ENCODE measurements at places on chromosomes 5 and 9.

DNA sequence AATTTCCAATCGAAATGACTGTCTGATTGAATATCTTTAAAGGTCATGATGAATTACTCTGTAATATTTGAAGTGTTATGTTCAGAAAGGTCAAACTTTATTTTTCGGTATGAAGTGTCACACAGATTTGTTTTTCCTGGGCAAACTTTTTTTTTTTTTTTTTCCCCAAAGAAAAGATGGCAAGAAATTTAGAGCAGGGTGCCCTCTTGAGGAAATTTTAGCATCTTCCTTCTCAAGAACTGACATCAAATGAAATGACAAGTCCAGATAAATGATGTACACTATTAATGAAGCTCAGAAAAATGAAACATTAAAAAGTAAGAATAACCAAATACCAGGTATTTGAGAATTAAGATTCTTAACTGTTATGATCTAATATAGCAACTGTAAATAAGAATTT lies 123.6 kb downstream of the INVS start:
- DNase-seq = peak; percentile 47

DNA sequence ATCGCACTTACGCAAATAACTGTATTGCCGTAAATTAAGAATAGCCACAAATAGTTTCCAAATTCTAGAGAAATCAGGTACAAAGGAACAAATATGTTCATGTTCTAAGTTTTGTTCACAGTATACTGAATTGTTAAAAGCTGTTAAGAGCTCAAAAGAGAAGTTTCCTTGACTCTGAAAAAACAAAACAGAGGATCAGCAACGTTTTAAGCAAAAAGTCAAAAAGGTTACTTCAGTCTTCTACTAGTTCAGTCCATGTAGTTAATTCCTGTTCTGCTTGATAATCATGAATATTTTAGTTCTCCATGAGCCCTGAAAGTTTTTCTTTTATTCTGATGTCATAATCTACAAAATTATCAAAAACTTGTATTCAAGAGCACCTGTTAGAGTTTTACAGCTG lies 128.6 kb upstream of the MAST4 start:
- DNase-seq = no peak

DNA sequence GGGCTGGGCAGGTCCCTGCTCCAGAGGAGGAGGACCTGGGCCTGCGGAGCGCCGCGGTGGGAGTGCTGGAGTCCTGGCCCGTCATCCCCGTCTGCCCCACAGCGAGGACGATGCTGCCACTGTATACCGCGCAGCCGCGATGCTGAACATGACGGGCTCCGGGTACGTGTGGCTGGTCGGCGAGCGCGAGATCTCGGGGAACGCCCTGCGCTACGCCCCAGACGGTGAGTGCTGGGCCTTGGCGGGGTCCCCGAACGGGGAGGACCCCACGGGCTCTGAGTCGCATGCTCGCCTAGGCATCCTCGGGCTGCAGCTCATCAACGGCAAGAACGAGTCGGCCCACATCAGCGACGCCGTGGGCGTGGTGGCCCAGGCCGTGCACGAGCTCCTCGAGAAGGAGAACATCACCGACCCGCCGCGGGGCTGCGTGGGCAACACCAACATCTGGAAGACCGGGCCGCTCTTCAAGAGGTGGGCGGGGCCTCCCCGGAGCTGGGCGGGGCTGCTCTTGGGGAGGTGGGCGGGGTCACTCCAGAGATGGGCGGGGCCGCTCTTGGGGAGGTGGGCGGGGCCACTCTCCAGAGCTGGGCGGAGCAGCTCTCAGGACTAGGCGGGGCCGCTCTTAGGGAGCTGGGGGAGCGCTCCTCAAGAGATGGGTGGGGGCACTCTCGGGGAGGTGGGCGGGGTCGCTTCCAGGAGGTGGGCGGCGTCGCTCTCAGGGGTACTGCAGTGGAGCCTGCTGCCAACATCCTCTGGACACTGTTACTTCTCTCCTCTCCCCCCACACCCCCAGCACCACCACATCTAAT lies 13.1 kb downstream of the LRRC26 start:
- DNase-seq = no peak

DNA sequence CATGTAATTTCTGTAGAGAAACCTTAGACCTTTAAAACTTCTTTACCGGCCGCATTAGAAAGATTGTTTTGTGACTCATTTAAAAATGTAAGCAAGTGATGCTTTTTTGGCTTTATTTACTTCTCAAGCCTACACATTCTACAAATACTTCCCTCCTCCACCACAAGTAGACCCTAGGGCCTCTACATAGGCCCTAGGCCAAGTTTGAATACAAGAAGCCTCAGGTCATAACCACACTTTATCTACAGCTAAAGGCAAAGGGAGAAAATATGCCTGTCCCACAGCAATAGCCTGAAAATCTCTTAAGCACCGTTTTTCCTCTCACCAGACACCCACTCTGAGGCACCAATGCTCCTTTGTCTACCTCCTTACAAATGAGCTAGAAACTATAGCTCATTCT lies 53.9 kb downstream of the CSNK1A1 start:
- no peak for DNase-seq

DNA sequence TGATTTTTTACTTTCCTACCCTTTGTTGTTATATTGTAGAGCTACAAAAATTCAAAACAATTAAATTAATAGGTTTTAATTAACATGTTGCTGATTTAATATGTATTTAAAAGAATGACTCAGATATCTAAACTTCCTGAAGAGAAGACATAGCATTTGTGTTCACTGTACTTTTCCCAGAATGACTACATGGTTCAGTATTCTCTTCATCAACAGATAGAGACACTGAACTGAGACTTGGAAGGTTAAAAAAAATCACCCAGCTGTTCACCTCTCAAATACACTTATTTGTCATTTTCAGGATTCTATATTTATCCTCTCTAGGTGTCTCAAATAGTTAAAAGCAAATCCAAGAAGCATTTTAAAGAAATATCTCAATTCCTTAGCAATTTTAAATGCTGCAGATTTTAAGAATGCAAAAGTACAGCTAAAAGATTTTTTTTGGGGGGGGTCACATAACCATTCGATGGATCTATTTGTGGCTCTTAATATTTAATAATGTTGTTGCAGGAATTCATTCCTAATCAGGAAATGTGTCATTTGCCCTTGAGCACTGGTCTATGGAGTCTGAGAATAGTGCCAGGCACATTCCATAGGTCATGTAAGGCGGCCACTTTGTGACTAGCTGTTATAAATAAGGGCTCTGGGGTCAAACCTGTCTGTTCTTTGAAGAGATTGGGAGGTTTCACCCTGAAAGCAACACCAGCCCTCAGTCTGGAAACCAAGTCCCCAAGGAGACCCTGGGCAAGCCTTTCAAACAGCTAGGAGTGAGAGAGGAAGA lies 463.1 kb downstream of the NR2F1-AS1 start:
- no peak for DNase-seq

GRCh38 chr5:174315471-174315870 lies 270.0 kb downstream of the NSG2 start:
- DNase-seq = no peak

DNA sequence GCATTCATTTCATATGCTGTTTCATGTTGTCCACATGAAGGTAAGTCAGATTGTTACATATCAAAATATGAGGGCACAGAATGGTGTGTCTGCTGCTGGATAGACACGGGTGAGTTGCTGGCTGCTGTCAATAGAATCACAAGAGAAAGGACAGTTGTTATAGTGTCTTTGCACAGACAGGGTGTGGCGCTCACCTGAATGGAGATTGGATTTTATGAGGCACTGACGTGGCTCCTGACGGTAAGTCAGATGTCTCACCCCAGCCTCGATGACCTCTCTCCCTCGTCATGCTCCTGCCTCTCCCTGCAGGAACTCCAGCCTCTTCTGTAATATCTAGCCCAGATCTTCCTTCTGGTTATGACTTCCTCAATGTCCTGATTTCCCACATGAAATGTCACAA lies 75.4 kb upstream of the SELENOP start:
- DNase-seq = no peak

DNA sequence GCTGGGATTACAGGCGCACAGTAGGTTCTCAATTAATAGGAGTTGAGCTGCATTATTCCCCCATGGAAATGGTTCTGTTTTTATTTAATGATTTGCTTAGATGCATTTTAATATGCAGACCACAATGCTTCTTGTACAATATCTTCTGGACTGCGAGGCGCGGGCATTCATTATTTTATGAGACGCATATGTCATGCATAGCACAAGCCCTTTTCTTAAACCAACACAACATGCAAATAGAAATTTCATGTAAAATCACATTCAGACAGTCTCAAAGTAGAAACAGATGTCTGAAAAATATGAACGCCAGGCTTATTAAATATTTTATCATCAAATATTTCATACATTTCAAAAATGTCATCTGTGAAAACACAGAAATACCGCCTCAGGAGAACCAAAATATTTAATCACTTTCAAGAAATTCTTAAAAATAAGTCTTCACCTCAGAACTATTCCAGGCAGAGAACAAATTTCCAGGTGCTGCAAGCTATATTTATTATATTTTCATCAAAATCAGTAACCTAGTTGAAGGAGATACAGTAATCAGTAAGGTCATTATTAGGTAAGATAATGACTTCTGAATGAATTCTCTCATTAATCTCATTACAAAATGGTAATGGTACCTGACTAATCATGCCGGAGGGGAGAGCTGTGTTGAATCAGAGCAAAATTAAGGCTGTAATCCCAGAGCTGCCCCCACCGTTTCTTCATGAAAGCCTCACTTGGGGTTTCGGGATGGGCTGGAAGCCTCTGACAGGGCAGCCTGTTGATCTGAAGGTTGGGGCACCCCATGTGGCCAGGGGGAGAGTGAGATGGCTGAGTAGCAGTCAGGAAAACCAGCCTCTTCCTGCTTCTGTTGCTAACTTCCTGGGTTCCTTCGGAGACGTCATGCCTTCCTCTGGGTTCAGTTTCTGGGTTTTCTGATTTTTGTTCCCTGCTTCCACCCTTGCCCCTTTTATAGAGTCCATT lies 133.9 kb upstream of the ZNF618 start:
- DNase-seq = no peak

- DNase-seq = no peak
Measured at GRCh38 chr9:96674906-96675538, 19.9 kb upstream of the PRXL2C start.

- no peak for DNase-seq
Measured at GRCh38 chr9:134683714-134684374, 42.2 kb downstream of the COL5A1 start.

DNA sequence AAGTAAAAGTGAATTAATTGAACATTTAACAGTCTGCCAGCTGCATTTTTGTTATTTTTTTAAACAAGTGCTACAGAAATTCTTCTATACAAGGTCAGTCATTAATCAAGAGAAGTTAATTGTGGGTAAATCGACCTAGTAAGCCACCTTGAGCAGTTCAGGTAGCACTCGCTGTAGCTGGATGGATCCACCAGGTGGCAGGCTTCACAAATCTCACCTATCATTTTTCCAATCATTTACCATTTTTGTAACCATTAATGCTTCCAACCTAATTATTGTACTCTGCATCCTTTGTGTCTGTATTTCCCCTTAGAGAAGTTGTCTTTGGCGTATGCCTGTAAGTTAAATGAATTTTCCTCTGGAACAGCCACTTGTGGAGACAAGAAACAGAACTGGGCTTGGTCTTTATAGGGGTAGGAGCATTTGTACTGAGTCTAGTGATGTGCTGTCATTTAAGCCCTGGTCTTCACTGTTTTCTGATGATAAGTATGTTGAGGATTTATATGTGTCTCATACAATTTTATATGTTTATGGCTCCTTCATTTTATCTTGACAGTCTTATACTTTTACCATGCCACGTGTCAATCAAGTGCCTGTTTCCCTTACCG lies 39.5 kb downstream of the CD180 start:
- DNase-seq = peak; percentile 32
